ENCODE measurements at places on chromosomes 3 and 15.

DNA sequence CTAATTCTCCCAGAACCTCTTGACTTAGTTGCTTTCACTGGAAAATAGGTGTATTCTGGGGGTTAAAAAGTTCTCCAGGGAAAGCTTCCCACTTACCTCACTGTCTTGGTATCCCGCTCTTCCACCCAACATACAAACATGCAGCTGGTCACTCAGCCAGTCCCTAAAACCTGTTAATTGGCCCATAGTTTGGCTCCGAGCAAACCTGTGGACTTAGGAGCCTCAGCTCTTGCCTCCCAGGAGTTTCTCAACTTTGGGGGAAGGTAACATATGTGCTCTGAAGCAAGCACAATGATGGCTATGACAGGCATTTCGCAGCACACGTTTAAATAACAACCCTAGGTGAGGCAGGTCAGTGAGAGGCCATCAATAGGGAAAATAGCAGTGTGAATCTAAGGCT is 25.8 kb upstream of the LRRFIP2 start:
- no peak for DNase-seq

DNA sequence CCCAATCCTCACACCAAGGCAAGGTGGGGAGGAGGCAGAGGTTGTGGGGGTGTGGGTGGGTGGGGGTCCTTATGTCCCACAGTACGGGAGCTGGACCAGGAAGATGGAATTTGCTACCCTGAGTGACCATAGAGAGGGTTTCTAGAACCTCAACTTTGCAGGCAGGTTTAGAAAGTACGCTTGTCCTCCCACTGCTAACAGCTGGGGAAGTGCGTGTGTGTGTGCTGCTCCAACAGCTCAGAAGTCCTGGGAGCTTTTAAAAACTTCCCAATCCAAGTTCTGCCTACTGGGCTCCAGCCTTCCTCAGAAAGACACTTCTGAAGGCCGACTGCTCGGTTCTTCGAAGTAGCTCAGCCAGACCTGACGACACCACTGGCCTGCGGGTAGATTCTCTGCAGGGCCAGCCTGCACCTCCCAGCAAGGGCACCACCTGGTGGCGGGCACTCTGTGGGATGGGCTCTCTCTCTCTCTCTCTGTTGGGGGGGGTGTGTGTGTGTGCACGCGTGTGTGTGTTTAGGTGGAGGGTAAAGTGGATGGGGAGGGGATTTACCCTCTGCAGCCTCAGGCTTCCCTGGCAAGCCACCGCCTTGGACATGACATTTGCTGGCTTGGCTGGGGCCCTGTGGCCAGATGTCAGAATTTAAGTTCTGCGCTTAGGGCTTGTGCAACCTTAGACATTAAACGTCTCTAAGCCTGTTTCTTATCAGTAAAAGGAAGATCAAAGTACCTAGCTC is 15.6 kb downstream of the TMEM158 start:
- DNase-seq, result peak; percentile 72

DNA sequence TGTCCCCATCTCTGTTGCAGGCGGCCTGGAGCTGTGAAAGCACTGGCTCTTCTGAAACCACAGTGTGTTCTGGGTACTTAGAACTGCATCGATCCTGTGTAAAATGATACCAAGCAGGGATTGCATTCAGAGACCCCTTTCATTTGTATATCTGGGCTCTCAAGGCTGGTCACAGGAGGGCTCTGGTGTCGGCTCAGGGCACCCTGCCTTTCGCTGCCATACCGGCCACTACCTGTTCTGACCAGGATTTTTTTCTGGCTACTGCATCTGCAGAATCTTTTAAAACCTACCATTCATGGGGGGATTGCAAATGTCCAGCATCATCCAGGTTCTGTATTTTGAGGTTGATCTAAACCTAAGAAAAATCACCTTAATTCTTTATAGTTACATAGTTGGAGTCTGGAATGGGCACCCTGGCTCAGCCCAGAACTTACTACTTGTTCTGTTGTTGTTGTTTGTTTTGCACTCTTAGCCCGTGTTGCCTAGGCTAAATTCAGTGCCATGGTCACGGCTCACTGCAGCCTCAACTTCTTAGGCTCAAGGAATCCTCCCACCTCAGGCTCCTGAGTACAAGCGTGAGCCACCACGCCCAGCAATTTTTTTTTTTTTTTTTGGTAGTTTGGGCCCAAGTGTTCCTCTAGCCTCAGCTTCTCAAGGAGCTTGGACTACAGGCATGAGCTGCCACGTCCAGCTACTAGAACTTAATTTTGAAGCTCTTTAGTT is 52.7 kb downstream of the TRIM71 start:
- no peak for DNase-seq

DNA sequence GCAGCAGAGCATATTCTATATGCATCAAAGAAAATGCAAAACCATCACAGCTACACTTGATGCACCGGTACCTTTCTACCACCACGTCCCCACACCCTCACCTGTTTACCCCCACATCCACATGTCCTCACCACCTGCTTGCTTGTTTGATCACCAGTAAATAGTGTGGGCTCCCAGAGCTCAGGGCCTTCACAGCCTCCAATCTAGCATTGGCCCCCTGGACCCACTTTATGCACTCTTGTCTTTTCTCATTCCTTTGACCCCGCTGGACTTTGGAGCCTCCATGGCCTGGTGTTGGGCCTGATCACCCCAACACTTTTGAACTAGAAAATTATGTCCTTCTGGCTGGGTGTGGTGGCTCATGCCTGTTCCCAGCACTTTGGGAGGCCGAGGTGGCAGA is 190.1 kb downstream of the PDE8A start:
- DNase-seq, result no peak

DNA sequence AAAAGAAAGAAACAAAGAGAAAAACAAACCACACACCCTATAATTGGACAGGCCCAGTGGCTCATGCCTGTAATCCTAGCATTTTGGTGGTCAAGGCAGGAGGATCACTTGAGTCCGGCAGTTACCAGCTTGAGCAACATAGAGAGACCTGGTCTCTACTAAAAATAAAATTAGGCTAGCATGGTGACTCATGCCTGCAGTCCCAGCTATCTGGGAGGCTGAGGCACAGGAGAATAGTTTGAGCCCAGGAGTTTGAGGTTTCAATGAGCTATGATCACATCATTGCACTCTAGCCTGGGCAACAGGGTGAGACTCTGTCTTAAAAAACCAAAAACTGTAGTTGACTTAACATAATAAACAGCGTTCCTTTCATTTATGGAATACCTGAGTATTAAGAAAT is 72.3 kb upstream of the ST3GAL6 start:
- peak; percentile 21 for DNase-seq

DNA sequence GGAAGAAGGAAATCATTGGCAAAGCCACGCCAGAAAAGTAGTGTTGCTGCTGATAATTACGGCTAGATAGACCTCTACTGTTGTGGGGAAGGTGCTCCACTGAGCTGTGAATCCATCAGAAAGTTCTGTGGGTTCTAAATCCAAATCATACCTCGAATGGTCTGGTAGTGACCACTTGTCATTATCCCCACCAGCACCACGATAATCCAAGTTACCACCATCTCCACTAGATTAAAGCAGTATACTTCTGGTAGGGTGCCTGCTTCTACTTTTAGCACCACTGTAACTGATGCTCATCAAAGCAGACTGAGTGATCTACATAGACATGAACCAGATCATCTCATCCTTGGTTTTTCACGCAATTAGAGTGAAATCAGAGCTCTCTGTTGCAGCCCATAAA is 185.5 kb downstream of the FMN1 start:
- DNase-seq, result no peak

DNA sequence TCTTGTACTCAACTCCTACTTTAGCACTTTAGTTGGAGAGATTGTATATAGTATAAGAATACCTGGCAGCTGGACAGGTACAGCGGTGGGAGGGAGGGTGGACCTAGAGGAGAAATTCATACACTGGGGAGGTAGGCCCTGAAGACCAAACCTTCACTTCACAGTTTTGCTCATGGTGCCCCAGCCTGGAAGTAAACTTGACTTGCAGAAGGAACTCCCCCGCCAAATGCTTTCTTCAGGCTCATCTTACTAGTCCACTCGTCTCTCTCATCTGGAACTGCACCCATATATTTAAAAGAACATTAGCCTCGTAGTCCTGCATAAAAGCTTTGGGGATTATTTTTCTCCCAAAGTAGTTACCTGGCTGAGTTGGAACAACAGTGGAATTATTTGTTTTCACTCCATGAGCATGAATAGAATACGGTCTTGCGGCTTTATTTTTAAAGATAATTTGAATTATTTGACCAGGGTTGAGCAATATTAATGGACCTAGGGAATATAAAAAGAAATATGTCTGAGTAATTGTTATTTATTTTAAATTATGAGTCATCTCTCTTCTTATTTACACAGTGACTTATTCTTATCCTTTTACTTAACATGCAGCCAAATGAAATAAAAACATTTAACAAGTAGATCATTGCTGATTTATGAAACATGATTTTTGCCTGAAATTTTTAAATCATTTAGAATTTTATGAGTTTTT is 25.5 kb upstream of the CP start:
- DNase-seq, result no peak

DNA sequence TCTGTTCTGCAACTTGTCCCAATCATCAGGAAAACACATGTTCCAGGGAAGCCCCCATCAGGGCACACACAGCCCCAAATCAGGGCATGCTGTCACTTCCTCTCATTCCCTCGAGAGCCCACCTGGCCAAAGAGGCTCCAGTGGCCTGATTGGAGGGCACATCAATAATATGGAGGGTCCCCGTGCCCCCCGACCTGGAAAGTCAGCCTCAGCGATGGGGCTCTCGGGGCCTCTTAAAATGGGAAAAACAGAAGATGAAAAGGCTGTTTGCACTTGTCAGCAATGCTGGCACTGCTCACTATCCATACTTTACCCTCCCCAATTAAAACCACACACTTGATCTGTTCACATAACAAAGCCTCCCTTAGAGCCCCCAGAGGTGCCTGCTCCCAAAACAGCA is 172.9 kb upstream of the NSMCE3 start:
- no peak for DNase-seq

DNA sequence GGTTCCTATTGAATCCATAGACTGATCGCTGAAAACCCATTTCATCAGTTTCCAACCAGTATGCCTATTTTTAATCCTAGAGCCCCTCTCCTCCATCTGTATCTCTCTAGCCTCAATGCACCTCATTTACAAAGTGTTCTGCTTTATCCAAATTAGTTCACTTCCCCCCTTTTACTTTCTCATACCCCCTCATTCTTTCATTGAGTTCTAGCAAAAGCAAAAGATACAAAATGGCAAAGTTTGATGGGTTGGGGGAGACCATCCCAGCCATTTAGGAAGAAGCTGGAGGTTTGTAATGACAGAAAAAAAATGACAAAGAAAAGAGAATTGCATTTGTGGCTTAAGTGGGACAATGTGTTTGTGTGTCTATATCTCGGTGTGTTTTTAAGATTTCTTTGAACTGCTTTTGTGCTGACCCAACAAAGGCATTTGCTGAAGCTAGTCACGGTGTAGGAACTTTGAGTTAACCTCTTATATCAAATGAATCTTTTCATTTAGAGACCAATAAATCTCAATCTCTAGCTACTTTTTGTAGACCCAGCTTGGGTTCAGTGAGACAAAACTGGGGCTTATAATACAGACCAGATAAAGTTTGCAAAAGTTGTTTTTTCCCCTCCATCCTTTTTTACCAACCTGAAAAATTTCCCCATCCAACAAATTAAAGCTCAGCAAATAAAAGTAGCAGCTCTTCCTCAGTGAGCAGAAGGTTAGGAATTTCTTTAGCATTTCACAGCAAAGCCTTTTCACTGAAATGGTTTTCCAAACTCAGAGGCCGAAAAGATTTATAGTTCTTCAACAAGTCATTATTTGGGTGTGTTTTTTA is 18.7 kb downstream of the NR2F2 start:
- DNase-seq, result no peak

GRCh38 chr3:142623194-142623593 is 27.0 kb downstream of the PLS1 start:
- no peak for DNase-seq

- DNase-seq, result peak; percentile 41
Observed at GRCh38 chr3:194671511-194671899, 486 bp downstream of the LSG1 start.

DNA sequence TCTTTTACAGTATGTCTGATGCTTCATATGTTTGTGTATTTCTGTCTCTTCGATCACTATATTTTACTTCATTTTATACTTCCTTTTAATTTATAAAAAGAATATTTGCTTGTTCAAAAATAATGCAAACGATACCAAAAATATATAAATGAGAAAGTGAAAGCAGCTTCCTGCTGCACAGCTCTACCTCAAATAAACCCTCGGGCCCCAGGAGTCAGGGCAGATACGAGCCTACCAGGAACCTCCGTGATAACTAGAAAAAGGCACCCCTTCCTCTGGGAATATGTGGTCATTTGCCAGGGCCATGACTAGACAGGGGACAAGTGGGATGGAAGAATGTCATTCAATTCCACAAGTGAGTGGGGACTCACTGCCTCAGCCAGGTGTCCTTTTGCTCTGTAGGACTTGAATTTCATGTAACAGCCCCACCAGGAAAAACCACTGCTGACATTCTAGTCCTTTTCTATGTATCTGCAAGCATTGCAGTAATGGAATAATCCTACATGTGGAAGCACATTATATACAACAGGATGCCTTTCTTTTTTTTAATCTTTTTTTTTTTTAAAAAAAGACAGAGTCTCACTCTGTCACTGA is 133.3 kb downstream of the SUCLG2 start:
- DNase-seq, result no peak

DNA sequence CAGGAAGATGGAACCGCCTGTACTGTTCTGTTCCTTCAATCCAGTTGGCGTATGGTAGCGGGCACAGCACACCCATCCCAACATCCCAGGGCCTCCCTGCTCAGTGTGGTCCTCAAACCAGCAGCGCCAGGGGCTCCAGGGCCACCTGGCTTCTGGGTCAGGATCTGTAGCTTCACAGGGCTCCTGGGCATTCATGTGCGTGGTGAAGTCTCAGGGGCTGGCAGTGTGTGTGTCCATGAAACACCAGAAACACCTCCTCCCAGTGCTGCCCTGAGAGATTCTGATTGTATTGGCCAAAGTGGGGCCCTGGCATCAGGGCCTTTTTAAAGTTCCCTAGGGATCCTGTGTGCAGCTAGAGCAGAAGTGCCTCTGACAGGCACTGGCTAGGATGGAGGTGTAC is 42.1 kb downstream of the ABTB1 start:
- no peak for DNase-seq

GRCh38 chr3:2976212-2976611 is 134.0 kb downstream of the IL5RA start:
- DNase-seq, result no peak

DNA sequence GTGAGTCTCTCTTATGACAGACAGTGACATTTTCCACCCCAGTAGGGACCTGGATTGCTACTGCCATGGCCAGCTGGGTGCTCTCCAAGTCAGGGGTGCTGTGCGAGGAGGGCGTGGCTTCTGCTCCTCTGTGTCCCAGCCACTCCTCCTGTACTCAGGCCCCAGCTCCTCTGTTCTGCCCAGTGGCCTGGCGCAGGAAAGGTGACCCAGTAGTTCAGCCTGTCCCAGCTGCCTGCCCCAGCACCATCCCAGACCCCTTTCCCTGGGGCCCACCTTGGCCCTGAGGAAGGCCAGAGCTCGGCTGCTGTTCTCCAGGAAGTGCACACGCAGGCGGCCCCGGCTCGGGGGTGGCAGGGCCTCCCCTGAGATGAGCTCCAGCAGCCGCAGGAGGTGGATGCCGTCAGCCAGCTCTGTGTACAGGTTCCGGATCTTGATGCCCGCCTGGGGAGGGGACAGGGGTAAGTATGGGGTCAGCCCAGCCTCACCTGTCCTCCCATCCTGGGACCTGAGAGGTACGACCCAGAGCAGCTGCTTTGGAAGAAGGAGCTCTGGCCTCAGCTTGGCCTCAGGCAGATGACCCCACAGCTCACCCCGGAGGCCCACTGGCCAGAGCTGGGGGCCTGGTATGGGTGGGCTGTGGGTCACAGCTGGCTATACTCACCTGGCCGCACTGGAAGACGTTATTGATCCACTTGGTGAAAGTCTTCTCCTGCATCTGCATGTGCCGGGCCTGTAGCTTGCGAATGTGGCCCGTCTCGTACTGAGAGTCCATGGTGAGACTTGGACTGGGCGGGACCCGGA is 1.0 kb downstream of the SPTBN5 start:
- no peak for DNase-seq
